ENCODE measurements at places on chromosomes 7 and 10. TPM values are rescaled to one million over a fixed set of nuclear protein-coding genes. Genes with fewer than 3 reads are reported as not detected.

GRCh38 chr10:31401287-31401686 lies 82.3 kb downstream of the ZEB1 start:
- no peak for DNase-seq

DNA sequence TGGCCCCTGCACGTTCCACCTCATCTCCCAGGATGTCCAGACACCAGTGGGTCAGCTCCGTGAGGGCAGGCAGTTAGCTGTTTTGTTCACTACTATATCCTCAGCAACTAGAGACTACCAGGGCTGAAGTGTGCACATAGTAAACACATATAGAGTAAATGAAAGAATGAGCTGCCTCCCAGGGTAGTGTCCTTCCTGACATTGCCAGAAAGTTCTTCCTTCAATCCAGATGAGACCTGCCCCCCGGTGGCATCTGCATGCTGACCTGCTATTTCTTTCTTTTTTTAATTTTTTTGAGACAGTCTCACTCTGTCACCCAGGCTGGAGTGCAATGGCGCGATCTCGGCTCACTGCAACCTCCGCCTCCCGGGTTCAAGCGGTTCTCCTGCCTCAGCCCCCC lies 14.0 kb upstream of the ARPC1A start:
- no peak for DNase-seq

- no peak for DNase-seq
These were observed 179.4 kb upstream of the SEMA3C start for GRCh38 chr7:81098213-81098612.

DNA sequence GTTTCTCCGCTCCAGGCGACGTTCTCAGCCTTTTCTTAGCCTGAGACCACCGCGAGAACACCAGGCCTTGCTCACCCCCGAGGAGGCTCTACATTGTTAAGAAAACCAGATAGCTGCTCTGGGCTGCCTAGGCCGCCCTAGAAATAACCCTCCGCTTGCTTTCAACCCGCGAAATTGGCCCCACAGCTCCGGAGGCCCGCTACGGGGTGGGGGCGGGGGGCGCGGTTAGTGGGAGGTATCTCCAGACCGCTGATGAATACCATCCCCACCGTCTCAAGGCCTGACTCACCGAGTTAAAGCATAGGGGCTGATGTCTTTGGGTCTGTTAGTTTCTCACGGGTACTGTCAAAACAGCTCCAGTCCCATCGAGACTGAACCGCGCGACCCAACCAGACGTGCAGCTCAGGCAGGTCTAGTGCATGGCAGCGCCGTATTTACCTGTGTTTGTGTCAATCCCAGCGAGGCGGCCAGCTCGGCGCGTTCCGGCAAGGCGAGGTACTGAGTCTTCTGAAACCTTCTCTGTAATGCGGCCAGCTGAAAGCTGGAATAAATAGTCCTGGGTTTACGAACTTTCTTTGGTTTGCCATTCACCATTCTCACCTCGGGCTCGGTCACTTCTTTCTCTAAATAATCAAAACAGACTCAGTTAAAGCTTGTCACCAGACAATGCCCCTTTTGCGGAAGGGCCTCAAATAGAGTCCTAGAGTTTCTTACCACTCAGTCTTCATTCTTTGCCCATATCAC lies 2.7 kb downstream of the DLX5 start:
- no peak for DNase-seq

- no peak for DNase-seq
These were observed 5.7 kb downstream of the ARHGAP22 start for GRCh38 chr10:48598936-48599829.

Gene FAM170B
- total RNA-seq: not detected

DNA sequence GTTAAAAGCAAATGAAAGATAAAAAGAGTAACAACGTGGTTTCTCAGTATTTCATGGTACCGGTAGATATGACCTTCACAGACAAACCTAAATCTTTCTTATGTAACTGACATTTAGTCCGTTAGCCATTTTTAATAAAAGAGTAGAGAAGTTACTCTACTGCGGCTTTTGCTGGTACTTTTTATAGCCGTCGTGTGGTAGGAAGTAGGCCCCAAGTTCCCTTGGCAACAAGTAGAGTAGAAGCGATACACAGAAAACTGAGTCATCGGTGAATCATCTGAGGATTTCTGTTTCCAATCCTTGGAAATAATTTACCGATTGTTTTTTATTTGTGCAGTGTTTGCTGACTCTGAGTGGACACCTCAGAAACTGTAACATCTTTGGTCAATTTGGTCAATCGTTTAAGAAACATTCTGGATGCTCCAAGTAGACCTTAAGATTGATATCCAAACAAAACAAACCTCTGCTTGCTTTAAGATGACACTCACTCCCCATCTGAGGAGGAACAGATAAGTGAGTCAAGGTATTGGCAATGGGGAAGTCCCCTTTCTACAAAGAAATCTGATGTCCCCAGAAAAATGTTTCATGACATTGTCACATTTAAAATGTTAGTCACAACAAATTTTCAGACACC lies 63.9 kb upstream of the AHR start:
- peak; percentile 90 for DNase-seq

Gene FAS
- 30.2 TPM for total RNA-seq

Gene CACNA2D1
- total RNA-seq: 61.4 TPM

Gene CYTH3
- 10.0 TPM for total RNA-seq

DNA sequence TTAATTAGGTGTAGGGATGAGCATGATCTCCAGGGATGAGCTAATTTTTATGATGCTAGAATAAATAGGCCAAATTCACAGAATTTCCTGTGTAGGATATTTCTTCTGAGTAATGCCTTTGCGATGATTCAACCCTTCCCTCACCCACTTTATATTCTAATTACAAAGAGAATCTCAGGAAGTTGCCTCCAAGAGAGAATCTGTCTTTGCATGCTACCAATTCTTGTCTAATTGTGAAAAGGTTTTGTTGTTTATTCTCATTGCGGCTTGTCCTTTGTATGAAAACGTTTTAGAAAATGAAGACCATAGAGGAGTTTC lies 6.3 kb downstream of the C7orf57 start:
- DNase-seq: peak; percentile 26

- no peak for DNase-seq
These were observed 131.3 kb downstream of the GLI3 start for GRCh38 chr7:42105554-42106358.

Gene HYAL4
- 0.20 TPM for total RNA-seq

- peak; percentile 29 for DNase-seq
These were observed 19.6 kb upstream of the GPR37 start for GRCh38 chr7:124784879-124785818.

GRCh38 chr7:40041456-40041855 lies 91.4 kb downstream of the CDK13 start:
- no peak for DNase-seq

Gene METTL2B
- total RNA-seq: 42.7 TPM

Gene FKBP6
- total RNA-seq: not detected

Gene WDFY4
- total RNA-seq: 7.1 TPM

GRCh38 chr7:114631249-114631822 lies 216.7 kb downstream of the FOXP2 start:
- DNase-seq: no peak

DNA sequence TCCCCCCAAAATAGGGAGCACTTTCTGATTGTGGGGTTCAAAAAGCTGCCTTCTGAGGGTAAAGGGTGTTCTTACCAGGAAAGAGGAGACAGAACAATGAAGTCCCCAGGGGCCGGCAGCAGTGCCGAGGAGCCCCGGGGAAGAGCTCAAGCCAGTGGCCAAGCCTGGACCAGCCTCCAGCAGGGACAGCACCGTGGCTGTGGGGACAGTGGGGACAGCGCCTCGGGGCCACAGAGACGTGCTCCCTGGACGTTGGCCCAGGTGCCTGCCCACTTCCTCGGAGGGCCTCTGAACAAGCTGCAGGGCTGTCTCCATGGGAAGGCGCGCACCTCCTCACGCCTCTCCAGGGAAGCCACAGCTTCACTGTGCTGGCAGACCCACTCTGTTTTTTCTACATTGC lies 312.6 kb downstream of the PTPRN2 start:
- DNase-seq: no peak

GRCh38 chr7:117399820-117400422 lies 27.4 kb downstream of the ASZ1 start:
- no peak for DNase-seq

Gene TMEM213
- total RNA-seq: not detected

GRCh38 chr7:141838581-141838980 lies 2.7 kb downstream of the PRSS37 start:
- DNase-seq: no peak

DNA sequence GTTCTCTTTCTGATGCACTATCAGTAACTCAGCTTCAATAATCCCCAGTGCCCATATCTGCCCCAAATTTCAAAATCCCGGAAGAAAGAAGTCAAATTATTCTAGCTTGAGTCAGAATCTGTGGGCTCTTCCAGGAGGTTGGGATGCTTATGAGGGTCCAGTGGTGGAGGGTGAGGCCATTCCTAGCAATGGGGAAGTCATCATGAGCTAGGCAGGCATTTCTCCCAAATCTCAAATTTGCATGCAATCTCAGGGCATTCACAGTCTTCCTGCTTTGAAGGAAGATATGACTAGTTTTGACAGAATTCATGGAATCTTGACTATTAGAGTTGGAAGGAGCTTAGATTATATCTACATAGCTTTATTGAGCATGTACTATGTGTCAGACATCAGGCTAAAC lies 164.3 kb upstream of the AGK start:
- DNase-seq: no peak

GRCh38 chr10:49171326-49172060 lies 16.7 kb downstream of the TMEM273 start:
- DNase-seq: no peak

Gene CRCP
- 33.0 TPM for total RNA-seq

Gene IDE
- total RNA-seq: 27.6 TPM

- DNase-seq: no peak
These were observed 19.0 kb upstream of the PFKP start for GRCh38 chr10:3048119-3049019.

Gene STOX1
- total RNA-seq: 0.11 TPM

Gene ACTL6B
- not detected for total RNA-seq

- no peak for DNase-seq
These were observed 182.6 kb downstream of the PON1 start for GRCh38 chr7:95141755-95142154.

Gene IL2RA
- not detected for total RNA-seq

GRCh38 chr7:4633012-4633411 lies 49.1 kb upstream of the FOXK1 start:
- no peak for DNase-seq

Gene FFAR4
- not detected for total RNA-seq

- no peak for DNase-seq
These were observed 43.0 kb upstream of the SLIT1 start for GRCh38 chr10:97228775-97229157.

DNA sequence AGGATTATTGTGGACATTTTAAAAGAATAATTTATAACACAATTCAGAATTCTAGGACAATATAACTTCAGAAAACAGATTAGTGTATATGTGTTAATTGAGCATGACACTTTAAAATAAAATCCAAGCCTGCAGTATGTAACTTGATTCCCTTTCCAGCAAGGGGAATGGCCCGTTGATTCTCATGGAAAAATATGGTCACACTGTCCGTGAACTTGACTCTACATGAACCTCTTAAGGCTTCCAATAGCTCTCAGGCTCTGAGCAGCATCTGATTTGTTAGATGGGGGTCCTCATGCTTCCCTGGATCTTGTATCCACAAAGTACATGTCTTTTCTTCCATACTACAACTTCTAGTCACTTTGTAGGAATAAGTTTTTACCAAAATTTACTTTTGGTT lies 85.5 kb upstream of the AKR1E2 start:
- DNase-seq: no peak

- no peak for DNase-seq
These were observed 55.2 kb downstream of the ELFN1 start for GRCh38 chr7:1725199-1725690.

GRCh38 chr10:132366006-132366405 lies 31.0 kb upstream of the PWWP2B start:
- no peak for DNase-seq

All from pulmonary artery endothelial cell (primary cell).